ENCODE measurements at places on chromosomes 3 and 15.

- DNase-seq: no peak
These were observed 41.4 kb upstream of the SLC41A3 start for GRCh38 chr3:126125341-126125740.

GRCh38 chr3:56144805-56145204 is 323.5 kb downstream of the ERC2 start:
- no peak for DNase-seq

GRCh38 chr15:56608140-56608778 is 125.0 kb downstream of the ZNF280D start:
- no peak for DNase-seq

- DNase-seq: no peak
These were observed 615.3 kb downstream of the ZBBX start for GRCh38 chr3:166764698-166765318.

GRCh38 chr3:68334367-68334986 is 597.9 kb downstream of the TAFA4 start:
- no peak for DNase-seq

DNA sequence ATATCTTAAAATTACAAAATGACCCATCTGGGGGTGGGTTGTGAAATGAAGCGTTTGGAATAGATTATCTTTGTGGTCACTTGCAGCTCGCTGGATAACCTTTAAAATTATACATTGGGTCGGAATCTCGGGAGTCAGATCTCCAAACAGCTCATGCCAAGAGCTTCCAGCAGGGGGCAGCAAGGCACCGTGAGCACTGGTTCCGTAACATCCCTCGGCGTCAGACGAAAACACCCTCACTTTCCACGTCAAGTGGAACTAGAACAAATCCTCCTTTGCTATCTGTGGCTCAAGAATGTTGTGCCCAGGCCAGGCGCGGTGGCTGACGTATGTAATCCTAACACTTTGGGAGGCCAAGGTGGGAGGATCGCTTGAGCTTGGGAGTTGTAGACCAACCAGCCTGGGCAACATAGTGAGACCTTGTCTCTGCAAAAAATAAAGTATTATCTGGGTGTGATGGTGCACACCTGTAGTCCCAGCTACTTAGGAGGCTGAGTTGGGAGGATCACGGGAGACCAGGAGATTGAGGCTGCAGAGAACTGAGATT is 31.1 kb downstream of the UMPS start:
- DNase-seq: peak; percentile 73

DNA sequence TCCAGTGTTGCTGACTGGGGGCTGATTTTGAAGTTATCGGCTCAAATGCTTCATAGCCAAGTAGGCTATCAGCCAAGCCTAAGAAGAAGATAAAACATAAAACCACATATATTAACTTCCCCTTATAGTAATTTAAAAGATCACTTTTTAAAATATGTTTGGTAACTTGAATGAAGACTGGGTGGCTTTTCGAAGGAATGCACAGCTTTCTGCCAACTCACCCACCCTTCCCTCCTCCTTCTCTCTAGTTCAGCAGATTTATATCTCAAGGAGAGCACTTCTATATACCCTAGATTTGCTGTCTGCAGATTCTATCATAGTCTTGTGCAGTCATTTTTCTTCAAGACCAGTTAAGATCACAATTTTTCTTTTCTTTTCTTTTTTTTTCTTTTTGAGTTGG is 189.4 kb upstream of the CHRM5 start:
- DNase-seq: no peak

- no peak for DNase-seq
These were observed 38.5 kb downstream of the RPLP1 start for GRCh38 chr15:69491038-69491505.

DNA sequence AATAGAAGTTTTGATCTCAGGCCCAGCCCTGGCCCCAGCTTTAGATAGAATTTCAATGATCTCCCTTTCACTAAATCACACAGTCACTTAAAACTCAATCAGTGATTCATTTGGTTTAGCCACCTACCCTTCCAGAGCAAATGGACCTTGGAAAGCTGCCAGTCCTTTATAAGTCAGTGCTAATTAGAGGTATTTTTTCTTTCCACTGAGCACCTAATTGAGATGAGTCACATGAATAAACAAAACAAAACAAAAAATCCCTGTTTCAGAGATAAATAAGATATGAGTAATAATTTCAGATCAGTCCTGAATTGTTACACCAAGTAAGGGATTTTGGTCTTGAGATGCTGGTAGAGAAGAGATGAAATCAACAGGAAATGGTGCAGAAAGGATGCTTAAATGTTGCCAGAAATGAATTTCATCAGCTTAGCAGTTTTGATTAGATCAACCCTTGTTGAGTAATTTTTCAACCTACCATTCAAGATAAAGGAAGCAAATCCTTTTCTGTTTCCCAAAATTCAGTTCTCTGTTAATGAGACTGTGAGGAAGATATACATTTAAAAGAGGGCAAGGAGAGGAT is 352.0 kb upstream of the COL8A1 start:
- no peak for DNase-seq

DNA sequence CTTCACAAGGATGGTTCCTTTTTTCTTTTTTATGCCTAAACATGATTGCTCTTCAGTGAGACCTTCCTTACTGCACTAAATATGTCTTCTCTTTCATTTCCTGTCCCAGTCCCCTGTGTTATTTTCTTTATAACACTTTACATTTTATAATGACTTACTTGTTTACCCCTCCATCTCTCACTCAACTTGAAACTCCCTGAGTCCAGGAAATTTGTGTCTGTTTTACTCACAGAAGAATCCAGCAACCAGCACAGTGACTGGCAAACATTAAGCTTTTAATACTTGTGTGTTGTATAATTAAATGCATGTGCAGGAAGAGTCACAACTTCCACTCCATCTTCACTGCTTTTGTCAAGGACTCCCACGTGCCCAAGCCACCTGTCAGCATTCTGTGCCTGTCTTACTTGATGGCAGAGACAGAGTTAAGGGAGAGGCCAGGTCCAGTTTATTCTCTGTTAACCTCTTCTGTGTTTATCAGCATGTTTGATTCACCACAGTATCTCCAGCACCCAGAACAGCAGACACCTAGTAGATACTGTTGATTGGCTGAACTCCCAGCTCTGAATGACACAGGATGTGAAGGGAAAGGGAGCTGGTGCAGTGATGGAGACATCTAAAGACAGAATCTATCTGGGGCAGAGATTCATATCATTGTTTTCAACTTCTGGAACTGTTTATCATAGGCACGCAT is 42.8 kb downstream of the SSR3 start:
- no peak for DNase-seq

DNA sequence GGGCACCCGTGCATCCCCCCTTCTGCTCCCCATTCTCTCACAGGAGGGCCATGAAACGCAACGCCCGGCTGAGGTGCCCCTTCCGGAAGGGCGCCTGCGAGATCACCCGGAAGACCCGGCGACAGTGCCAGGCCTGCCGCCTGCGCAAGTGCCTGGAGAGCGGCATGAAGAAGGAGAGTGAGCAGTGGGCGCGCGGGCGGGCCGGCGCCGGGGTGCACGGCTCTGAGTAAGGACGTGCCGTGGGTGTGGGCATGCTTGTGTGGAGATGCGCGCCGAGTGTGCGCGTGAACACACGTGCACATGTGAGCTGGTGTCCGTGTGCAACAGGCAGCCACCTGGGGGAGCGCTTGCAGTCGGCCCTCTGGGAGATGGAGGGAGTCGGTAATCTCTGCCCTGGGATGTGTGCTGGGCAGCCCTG is 28.1 kb downstream of the NR1I2 start:
- peak; percentile 22 for DNase-seq

GRCh38 chr3:196763179-196763578 is 23.5 kb downstream of the PAK2 start:
- no peak for DNase-seq

GRCh38 chr15:67863442-67863987 is 23.7 kb upstream of the RNU6-1 start:
- DNase-seq: peak; percentile 46

GRCh38 chr3:112086076-112086854 is at the start of gene C3orf52:
C3orf52 (plus strand) TSS chr3:112086389; CDS start chr3:112086408, 19 bp downstream.
- DNase-seq: peak; percentile 90

- DNase-seq: no peak
These were observed 40.6 kb downstream of the FOXB1 start for GRCh38 chr15:60044636-60045270.

DNA sequence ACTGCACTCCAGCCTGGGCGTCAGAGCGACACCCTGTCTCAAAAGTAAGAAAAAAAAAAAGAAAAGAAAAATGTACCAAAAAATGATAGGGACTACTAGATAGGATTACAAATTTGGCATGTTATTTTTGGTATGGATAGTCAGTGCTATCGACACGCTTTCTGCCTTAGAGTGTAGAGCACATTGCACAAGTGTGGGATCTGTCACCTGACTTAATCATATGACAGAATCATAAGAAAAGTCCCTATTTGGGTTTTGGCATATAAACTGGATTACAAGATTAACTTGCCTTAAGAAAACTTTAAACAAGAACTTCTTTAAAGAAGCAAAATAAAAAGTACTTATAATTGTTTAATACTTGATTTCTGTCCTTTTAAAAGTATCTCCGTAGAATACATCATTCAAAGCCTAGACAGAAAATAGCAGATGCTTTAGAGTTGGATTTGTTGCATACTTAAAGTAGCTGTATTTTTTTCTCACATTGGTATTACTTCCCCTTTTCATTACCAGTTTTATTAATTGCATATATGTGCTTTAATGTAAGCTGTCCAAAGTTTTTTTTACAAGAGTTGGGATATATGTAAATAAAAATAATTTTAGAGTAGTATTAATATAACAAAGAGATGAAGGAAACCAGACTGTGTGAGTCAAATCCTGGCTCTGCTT is 7.8 kb downstream of the ATP6V1A start:
- DNase-seq: no peak

DNA sequence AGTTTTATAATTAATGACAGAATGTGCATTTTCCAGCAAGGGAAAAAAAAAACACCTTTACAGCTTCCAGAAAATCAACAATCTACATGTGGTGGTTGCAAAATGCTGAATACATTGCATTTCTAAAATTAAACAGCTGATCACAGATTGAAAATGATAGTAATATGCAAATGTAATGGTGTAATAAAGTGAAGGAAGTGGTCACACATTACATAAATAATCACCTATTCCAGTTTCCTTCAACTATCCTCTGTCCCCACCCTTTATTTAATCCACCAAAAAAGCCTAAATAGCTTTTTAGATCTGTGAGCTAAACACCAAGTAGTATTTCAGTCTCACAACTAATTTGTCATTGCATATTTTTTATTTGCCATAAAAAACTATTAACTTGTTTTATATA is 110.5 kb downstream of the PEAK1 start:
- DNase-seq: no peak

DNA sequence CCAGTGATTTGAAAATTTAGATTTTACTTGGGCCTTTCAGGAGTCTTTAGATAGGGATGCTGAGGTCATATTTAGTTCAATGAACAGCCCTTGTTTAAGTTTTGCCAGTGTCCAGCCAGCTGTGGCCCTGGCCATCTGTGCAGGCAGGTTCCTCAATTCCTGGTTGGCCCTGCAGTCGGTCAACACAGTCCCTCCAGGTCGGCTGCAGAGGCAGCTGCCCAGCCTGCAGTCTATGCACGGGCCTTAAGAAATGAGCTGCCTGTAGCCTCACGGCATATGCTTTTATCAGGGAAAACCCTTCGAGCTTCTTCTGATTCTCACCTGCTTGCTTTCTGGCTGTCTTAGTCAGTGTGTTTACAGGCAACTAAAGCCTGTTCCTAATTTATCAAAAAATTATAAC is 199.2 kb upstream of the TPM1 start:
- no peak for DNase-seq

GRCh38 chr3:173173652-173174051 is 32.6 kb upstream of the SPATA16 start:
- no peak for DNase-seq

GRCh38 chr3:34109021-34109420 is 310.6 kb downstream of the PDCD6IP start:
- no peak for DNase-seq

DNA sequence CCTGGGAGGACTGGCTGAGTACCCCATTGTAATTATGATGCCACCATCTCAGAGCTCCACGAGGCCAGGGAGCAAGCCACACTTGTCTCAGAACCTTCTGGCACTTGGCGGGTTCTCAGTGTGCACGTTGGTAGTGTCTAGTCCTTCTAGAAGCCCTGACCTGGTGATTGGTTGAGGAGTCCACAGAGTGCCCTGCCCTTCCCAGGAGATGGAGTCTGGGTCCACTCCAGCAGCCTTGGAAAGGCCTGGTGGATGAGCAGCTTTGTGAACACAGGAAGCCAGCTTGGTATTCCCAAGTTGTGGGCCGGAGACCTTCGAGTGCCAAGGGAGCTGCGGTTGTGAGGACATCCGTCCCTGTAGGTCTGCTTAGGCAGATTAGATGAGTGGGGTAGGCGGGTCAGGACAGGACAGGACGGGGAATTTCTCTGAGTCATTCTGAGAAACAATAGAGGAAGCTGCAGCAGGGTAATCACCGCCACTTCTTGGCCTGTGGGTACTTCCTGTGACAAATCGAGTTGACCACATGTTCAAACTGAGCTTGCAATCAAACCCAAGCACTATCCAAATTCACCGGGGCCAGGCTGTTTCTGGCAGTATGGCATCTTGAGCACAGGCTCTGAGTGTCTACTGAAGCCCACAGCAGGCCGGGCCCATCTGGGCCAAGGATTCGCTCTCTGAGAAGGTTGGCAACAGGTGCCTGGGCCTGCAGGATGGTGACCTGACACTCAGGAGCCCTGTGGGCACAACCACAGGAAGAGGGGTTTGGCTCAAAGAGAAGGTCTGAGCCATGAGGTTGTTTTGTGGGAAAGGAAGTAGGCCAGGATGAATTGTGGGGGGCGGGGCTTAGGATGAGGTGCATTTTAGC is 71.5 kb upstream of the PLXNA1 start:
- DNase-seq: peak; percentile 55

DNA sequence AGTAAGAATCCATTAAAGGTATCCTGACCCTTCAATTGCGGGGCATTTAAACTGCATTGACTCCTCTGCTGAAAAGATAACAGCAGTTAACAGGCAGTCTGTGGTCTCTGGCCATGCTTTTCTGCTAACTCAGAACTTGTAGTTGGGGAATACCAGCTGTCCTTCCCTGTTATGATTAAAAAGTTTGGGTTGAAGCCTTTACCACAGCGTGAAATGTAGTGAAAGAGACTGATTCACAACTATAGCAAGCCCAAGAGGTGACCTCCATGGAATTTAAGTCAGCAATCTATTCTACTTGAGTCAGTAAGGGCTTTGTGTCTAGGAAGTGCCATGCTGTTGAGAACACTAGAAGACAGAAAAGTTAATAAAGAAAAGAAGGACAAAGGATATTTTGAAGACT is 1037.3 kb downstream of the SI start:
- DNase-seq: no peak

DNA sequence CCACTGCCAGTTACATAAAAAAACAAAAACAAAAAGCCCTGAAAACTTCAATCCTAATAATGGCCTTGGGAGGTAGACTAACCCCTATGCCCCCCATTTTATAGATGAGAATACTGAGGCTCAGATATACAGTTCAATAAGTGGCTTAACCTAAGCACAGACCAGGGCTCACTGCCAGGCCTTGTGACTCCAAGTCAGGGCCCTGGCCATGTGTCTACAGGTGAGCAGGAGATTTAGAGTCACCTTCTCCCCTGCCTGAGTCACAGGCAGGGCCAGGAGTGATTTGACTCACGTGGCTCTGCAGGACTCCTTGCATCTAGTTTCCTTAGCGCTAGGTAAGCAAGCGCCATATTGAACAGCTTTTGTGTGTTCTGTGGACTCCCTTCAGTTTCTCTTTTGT is 98.6 kb upstream of the ETV5 start:
- DNase-seq: no peak

GRCh38 chr3:162626172-162626571 is 1129.6 kb downstream of the OTOL1 start:
- DNase-seq: no peak

- no peak for DNase-seq
These were observed 48.1 kb upstream of the FLNB start for GRCh38 chr3:57960174-57960505.

- DNase-seq: no peak
These were observed 60.4 kb upstream of the SLC24A5 start for GRCh38 chr15:48060396-48060795.

All from NCI-H2029 (cell line).